Activated CD4-positive, alpha-beta T cell treated with anti-CD3 and anti-CD28 coated beads, Interleukin-2, amount 50 U/mL, for 24 hours (primary cell): ENCODE measurements at places on chromosomes 4 and X.

DNA sequence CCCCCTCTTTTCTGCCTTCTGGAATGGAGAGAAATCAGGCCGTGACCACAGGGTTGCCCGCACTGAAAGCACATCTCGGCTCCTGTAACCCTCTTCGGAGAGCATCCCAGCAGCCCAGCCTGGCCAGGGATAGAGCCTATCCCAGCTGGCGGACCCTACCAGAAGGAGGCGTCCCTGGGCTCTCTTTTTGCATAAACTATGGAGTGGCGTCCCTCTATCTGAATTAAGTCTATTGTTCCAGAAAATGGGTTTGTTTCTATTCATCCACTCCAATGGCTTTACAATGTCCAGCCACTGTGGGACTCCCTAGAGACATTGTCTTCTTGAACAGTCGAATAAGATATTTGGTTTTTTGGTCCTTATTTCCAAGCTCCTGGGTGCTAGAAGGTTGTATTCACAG lies 689 bp upstream of the NHSL2 start:
- DNase-seq, result no peak

DNA sequence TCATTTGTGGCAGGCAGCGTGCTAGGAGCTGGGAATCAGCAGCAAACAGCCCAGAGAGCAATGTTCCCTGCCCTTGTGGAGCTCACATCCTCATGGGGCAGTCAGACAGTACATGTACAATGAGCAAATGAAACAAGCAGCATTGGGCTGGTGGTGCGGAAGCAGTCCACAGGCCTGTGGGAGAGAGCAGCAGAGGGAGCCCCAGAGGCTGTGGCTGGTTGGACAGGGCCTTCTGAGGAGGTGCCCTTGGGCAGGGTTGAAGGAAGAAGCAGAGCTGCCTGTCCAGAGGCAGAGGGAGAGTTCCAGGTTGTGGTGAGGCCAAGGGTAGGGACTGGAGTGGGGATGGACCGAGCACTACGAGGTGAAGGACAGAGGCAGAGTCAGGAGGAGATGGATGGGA lies 22.5 kb downstream of the MMGT1 start:
- DNase-seq, result no peak

DNA sequence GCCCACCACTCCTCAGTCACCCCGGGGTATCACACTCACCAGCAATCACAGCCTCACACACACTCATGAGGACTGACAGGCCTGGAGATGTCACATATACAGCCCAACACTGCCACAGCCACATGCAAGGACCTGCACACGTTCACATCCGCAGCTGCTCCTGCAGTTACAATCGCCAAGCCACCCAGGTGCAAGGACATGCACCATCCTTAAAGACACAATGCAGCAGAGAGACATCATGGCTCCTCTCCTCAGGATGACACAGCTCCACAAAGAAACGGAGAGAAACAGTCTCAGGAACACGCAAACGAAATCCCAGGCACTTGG lies 1.1 kb downstream of the PCSK1N start:
- DNase-seq, result no peak

GRCh38 chr4:82624819-82625218 lies 63.0 kb upstream of the TMEM150C start:
- no peak for DNase-seq

GRCh38 chr4:147793569-147794313 lies 61.9 kb downstream of the ARHGAP10 start:
- no peak for DNase-seq

DNA sequence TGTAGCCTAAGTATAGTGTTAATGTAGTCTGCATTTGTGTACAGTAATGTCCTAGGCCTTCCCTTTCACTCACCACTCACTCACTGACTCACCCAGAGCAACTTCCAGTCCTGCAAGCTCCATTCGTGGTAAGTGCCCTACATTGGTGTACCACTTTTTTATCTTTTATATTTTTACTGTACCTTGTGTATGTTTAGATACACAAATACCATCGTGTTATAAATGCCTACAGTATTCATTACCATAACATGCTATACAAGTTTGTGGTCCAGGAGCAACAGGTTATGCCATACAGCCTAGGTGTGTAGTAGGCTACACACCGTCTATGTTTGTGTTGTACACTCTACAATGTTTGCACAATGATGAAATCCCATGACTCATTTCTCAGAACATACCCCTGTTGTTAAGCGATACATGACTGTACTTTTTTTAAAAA lies 15.4 kb downstream of the TSPAN5 start:
- no peak for DNase-seq

DNA sequence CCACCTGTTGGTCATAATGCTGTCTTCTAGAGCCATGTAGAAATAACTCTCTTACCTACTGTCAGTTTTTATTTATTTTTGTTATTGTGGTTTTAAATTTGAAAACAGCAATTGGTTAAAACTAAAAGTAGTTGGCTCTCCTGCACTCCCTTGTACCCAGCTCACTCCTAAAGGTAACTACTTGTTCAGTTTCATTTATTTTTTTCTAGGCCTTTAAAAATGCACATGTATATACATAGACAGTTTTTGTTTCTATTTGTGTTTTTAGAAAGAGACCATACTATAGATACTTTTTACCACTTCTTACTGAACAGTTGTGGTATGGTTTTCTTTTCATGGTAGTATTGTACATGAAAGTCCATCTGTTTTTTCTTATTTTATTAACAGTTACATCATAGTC lies 16.8 kb downstream of the SMAD1 start:
- DNase-seq, result no peak

- no peak for DNase-seq
Measured at GRCh38 chr4:36392916-36393315, 111.5 kb downstream of the DTHD1 start.

- no peak for DNase-seq
Measured at GRCh38 chr4:159282944-159283343, 180.1 kb downstream of the RAPGEF2 start.

- DNase-seq, result no peak
Measured at GRCh38 chrX:134529481-134529880, 69.5 kb downstream of the HPRT1 start.

DNA sequence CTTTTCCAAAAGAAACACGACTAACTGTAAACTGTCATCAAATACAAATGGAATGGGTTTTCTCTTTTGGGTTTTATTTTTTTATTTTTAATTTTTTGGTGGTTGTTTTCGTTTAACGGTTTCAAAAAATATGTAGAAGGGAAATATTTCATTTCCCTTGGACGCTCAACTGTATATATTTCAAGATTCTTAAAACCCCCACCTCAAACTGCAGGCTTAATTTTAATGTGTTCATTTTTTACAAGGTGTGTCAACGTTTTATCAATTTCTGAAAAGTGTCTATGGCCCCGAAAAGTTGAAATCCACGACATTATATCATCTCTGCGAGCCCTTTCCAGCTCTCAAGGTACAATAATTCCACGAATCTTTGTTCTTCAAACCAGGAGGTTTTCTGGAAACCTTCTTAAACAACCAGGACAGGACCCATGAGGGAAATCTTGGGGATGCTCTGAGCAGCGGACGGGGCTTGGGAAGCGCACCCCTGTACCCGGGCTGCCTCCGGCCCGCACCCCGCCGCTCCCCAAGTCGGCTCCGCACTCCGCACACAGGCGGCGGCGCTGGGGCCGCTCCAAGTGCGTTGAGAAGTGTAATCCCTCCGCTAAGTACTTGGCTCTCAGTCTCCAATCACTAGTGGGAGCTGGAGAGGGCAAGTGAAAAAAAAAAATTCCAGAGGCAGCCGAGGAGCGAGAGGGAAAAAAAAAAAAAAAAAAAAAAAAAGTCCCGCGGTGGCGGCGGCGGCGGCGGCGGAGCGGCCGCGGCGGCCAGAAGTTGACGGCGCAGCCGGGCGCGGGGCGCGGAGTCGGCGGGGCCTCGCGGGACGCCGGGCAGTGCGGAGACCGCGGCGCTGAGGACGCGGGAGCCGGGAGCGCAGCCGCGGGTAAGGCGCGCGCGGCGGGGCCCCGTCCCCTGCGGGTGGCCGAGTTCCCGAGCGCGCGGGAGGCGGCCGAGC lies at the start of gene BMPR1B:
Gene BMPR1B (plus strand): TSS at position 764 of the 949 bp plus-strand sequence. CDS start 346,470 bp downstream, outside the sequence.
- no peak for DNase-seq

- DNase-seq, result peak; percentile 51
Measured at GRCh38 chr4:68498413-68499007, 51.2 kb downstream of the TMPRSS11E start.

DNA sequence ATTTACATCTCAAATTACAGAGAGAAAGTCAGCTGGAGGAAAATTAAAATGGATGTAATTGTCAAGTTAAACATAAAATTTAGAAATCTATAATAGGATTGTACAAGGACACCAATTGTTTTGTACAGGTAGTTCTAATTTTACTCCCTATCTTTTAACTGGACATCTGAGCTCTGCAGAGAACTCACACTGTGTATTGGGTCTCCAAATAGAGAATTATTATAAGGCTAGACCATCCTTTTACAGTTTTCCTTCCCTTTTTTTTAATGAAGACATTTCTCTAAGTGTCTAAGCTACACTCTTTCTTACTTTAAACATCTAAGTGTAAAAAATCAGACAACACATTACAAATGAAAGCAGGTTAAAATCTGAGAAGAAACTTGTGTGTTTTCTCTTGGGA lies 78.4 kb upstream of the GC start:
- DNase-seq, result no peak

GRCh38 chr4:6633091-6633906 lies 7.2 kb upstream of the MRFAP1 start:
- DNase-seq, result no peak

DNA sequence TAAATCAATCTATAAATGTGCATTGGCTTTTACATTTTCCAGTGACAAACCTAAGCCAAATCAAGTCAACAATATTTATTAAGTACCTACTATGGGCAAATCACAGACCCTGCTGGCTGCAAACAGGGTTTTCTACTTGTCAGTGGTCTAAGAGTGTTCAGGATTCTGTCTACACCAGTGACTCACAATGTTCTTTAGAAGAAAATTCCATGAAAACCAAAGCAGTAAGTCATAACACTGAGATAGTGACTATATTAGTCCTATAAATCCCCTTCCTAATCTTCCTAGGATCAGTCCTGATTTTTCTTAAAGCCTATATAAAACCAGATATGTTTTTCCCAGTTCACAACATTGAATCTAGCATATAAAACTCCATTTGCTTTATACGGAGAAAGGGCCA lies 69.7 kb downstream of the PPP3CA start:
- DNase-seq, result no peak

- DNase-seq, result no peak
Measured at GRCh38 chr4:138579146-138579545, 337.0 kb upstream of the SLC7A11 start.

GRCh38 chr4:155748039-155748438 lies 10.8 kb upstream of the GUCY1B1 start:
- DNase-seq, result no peak

DNA sequence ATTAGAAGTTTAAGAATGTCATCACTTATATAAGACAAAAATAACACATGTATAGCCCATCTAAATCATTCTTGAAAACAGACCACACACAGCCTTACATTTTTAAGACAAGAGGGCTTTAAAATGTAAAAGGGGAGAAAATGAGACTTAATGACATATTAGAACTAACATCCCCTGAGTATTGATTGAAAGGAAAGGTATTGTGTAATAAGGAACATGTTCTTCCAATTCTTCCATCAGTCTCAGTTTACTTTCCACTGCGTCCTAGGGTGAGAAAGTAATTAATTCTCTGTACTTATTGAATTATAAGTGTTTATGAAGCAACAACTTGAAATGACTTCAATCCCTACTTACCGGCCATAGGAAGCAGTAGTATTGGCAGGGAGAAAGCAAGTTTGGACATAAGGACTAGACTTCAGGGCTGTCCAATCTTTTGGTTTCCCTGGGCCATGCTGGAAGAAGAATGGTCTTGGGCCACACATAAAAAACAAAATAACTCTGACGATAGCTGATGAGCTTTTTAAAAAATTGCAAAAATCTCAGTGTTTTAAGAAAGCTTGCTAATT lies 202.7 kb upstream of the SPRY1 start:
- no peak for DNase-seq

DNA sequence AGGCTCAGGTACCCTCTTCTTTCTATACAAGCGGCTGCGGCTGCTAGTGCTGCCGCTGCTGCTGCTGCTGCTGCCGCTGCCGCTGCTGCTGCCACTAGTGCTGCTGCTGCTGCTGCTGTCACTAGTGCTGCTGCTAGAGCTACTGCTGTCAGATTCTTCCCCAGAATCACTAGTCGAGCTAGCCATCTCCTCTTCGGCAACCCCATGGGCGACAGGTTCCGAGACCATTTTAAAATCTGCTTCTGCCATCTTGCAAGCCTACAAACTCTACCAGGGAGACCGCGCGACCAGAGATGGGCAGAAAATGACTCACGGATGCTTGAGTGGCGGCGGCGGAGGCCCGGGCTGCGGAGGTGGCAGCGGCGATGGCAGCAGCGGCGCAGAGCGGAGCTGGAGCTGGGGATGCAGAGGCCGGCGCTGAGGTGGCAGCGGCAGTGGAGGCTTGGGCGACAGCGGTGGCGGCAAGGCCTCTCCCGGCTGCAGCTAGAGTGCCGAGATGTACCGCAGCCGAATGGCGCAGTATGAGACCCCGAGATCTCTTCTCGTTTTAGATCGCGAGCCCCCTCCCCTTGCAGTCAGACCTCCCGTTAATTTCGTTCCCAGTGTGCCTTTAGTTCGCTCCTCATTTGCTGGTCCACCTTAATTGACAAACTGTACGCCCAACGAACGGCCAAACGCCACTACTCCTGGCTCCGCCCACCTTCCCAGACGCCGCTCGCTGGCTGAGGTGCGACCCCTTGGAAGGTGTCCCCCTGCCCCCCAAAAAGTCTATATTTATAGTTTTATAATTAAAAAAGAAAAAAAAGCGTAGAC lies at the start of gene NAP1L3:
Gene NAP1L3 (minus strand): TSS at position 523 of the 813 bp plus-strand sequence. CDS start 274 bp downstream, at position 249.
- peak; percentile 14 for DNase-seq

DNA sequence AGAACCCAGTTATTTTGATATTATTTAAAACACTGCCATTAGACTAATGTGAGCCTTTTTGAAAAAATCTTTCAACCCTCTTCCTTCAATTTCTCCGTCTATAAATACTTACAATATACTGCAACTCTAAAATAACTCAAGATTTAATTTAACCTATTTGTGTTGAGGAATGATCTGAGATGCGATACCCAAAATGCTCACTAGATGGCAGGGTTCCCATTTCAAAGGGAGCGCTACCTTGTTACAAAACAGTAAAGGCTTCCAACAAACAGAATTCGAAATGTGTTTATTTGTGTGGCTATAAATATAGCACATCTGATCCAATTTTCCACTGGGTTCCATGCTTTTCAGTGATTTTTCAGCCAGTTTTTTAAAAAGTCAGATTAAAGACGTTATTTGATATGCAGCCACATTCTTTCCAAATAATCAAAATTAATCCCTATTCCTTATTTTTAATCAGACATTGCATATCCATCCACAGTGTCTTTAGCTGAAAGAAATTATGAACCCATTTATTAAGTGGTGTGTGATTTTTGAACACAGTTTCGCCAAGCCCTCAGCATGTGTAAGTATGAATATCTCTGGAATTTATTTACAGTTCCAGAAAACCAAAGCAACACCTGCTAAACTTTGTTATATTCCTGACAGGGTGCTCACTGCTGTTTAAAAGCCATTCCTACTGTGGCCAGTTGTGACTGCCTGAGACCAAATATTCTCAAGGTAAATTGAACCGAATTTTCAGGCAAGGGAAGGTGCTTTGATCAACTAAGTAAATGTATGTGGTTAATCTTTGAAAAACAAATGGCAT lies 668.0 kb upstream of the LCORL start:
- DNase-seq, result peak; percentile 23

GRCh38 chr4:98203332-98204235 lies 57.6 kb upstream of the RAP1GDS1 start:
- no peak for DNase-seq

GRCh38 chrX:111490688-111491087 lies 20.8 kb upstream of the SERTM2 start:
- no peak for DNase-seq
